ENCODE measurements at places on chromosomes 5 and 9.

DNA sequence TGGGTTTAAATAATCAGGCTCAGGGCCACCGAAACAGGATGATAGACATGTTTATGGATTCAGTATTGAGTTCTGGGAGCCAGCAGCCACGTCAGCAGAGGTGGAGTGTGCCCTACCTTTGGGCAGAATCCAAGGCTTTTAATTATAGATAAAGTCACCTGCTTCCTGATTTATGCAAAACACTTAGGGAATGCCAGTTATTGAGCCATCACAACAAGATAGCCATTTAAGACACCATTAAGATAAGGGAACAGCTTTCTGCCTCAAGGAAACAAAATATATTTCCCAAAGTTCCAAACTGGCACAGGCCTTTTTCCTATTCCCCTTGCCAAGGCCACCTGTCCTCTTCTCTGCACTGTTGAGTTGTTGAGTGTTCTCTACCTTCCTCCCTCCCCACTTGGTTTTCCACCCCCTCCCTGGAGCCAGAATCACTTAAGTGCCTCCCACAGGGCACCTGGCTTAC, 2.4 kb downstream of the CCL28 start:
- DNase-seq = no peak

DNA sequence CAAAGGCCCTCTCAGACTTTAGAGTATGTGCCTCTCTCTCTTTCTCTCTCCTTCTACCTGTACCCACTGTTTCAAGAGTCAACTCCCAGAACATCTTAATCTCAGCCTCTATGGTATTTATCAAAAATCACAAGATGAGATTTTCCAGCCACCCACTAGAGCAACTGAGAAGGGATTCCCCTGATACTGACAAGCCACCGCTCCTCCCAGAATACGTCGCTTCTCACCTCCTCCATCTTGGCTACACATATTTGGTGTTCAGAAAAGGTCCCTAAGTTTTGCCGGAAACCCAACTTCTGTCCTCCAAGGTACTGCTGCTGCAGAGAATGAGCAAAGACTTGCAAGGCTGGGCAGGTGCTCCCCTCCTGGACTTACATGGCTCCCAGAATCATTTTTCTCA, 6.1 kb downstream of the GARIN3 start:
- DNase-seq = no peak

DNA sequence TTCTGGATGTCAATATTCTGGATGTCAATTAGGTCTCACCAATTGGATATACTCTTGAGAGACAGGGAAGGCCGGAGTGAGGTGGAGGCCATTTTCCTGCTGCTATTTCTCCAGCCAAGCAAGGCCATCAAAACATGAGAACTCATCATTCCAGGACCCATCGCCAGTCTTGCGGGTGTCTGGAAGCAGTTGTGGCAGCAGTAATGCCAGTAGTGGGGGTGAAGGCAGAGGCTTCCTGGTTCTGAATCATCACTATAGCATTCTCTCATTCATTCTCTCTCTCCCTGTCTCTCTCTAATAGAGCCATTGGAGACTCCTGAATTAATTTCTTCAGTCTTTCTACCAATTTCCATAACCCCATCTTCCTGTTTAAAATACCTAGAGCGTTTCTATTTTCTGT, 71.8 kb downstream of the EGFLAM start:
- DNase-seq = peak; percentile 17

GRCh38 chr5:151094030-151094851, 13.4 kb upstream of the TNIP1 start:
- DNase-seq = peak; percentile 28

DNA sequence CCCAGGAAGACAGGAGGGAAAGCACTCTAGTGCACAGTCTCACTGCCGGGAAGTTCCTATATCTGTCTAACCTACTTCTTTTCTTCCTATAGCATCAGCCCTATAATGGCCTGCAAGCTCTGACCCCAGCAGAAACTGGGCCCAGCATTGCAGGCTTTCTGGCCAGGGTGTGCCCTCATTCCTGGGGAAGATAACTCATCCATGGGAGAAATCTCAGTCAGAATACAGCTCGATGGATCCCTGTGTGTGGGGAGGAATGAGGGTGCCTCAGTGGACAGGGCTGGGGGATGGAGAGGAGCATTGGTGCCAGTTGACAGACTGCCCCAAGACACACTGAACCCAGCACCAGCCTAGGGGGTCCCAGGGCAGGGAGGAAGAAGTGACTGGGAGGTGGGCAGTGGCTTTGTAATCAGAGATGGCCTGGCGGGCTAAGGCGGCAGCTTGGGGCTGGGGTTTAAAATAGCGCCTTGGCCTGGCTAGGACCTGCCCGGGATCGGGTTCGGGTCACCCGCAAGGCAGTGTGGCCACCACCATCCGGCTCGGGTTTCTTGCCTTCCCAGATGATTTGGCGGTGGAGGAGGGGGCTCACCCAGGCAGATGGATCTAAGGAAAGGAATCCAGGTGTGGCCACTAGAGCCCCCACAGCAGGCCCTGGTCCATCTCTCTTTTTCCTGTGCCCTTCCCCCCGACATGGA, 7.6 kb upstream of the CXXC5 start:
- DNase-seq = no peak

DNA sequence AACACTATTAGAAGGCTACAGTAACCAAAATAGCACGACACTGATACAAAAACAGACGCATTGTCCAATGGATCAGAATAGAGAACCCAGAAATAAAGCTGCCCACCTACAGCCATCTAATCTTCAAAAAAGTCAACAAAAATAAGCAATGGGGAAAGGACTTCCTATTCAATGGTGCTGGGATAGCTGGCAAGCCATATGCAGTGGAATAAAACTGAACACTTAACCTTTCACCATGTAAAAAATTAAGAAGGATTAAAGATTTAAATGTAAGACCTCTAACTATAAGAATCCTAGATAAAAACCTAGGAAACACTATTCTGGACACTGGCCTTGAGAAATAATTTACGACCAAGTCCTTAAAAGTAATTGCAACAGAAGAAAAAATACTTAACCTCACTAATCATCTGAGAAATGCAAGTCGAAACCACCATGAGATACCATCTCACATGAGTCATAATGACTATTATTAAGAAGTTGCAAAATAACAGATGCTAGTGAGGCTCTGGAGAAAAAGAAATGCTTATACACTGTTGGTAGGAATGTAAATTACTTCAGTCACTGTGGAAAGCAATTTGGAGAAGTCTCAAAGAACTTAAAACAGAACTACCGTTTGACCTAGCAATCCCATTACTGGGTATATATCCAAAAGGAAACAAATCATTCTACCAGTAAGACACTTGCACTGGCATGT, 203.3 kb upstream of the CDH9 start:
- DNase-seq = peak; percentile 99

DNA sequence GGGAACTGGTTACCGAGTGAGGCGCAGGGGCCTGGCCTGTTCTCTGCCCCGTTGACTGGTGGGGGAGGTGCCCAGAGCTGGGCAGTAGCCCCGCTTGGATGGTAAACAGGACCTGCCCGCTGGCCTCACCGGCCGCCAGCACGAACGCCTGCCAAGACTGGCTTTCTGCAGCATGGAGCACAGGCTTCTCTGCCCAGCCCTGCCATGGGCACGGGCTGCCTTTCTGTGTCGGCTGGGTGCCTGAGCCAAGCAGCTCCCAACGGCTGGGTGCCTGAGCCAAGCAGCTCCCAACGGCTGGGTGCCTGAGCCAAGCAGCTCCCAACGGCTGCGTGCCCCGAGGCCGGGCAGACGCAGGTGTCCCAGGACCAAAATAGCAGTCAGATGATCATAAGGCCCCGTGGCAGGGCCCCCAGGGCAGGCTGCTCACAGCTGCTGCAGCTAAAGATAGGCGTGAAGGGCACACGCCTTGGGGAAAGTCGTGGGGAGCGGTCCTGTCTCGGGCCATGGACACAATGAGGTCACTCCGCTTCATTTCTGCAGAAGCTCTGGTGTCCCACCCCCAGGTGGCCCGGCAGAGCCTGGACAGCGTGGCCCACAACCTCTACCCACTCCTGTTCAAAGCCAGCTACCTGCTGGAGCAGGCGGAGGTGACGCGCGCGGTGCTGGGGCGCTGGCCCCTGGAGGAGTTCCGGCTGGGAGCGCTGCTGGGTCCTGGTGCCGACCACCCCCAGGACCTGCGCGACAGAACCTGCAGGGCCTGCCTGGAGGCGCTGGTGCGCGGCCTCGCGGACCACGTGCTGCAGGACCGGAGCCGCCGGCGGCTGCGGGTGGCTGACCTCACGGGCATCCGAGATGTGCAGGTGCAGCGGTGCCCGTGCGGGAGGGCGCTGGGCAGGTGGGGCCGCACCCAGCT, at the start of gene LRRC14B:
TSS of gene LRRC14B (plus strand) at position 460 of the 913 bp plus-strand sequence. CDS start at position 504, 44 bp downstream.
- no peak for DNase-seq

- peak; percentile 52 for DNase-seq
Observed at GRCh38 chr5:32170303-32171151, 3.6 kb downstream of the GOLPH3 start.

DNA sequence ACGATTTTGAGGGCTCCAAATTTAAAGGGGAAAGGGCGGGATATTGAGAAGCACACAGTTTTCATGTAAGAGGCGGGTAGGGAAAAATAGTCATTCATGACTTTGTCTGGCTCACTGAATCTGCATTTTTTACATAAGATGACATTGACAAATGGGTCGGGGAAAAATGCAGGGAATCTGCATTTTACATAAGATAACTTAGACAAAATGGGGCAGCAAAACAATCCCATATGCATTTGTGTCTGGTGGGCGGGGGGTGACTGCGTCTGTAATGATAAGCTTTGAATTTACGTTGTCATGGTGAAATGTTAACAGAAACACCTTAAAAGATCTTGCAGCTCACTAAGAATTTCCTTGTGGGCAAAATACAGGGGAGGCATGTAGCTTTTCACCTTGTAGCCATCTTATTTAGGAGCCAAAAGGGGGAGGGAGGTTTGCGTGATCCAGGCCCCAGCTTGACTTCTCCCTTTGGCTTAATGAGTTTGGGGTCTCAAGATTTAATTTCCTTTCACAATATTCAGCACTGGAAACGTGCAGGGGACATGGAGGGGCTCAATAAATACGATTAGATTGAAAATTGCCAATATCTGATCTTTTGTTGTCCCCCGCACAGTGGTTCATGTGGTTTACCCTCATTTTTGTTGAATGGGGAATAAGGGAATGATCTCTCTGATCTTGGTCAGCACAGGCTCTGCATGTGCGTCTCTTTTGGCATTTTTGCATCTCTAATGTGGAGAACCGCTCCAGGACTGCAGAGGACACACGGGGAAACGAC, 41.1 kb upstream of the GADD45G start:
- DNase-seq = no peak

DNA sequence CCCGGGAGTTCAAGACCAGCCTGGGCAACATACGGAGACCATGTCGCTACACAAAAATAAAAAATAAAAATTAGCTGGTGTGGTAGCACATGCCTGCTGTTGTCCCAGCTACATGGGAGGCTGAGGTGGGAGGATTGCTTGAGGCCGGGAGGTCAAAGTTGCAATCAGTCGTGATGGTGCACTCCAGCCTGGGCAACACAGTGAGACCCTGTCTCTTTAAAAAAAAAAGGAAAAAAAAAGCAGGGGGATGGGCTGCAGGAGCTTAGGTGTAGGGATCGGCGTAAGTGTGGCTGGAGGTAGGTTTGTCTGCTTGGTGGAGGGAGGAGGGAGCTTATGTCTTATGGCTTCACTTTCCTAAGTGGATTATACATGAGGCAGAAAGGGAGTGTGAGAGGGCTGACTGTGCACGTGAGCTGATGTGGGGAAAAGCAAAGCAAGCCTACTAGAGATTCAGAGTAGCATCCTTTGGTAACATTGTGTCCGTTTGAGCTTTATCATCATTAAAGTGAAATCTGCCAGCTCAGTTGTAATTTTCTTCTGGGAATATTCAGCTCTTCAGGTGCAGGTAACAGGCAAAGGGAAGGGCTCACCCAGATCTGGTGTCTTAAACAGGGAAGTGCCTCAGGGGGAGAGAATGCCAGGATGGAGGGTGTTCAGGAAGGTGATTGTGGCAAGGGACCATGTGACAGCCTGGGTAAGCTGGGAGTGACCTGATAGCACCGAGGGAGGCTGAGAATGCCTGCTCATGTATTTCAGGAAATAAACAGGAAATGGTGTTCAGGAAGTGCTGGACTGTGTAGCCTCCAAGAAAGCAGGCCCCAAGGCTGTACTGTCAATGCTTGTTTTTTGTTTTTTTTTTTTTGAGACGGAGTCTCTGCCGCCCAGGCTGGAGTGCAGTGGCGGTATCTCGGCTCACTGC, 17.6 kb upstream of the SETX start:
- DNase-seq = peak; percentile 13

DNA sequence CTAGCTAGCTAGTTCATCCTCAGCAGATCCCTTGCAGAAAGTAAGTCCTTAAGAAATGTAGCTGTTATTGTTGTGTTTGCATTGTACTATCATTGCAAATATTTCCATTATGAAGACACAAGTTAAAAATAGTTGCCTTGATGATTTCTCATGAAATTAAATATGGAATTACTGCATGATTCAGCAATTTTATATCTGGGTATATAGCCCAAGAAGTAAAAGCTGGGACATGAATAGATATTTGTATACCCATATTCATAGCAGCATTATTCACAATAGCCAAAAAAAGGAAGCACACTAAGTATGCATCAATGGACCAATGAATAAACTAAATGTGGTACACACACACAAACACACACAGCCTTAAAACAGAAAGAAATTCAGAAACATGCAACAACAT, 6.8 kb downstream of the IFNB1 start:
- no peak for DNase-seq

DNA sequence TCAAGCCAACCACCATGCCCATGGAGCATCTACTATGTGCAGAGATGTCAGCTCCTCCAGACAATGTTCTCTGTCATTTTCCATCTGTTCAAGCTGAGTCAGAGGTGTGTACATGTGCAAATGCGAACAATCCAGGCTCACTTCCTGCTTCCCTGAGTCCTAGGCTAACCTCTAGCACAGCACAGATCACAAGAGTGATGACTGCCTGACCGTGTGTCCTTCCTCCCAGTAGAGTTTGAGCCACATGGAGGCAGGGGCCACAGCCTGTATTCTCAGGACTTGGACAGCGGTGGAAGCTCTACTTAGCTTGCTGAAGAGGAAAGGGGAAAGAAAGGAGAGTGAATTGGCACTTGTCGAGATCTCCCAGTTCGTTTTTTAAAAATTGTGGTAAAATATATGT, 87.2 kb downstream of the KCNIP1 start:
- no peak for DNase-seq

GRCh38 chr9:12166518-12166917, 526.7 kb upstream of the TYRP1 start:
- no peak for DNase-seq

DNA sequence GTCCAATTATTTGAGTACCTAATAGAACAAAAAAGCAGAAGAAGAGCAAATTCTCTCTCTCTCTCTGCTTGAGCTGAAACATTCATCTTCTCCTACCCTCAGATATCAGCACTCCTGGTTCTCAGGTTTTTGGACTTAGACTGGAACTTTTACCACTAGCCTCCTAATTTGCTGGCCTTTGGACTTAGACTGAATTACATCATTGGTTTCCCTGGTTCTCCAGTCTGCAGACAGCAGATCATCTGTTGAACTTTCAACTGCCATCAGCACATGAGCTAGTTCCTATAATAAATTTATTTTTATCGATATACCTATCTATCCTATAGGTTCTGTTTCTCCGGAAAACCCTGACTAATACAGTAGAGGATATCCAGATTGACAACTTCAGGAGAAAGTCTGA, 208.9 kb upstream of the GAS1 start:
- DNase-seq = no peak

GRCh38 chr9:137619240-137620047, 639 bp downstream of the EHMT1 start:
- DNase-seq = peak; percentile 48

All from amniotic epithelial cell (primary cell).